Activated CD4-positive, alpha-beta T cell treated with anti-CD3 and anti-CD28 coated beads for 36 hours (primary cell): ENCODE measurements at places on chromosomes 7 and 10. TPM values are rescaled to one million over a fixed set of nuclear protein-coding genes. Genes with fewer than 3 reads are reported as not detected.

DNA sequence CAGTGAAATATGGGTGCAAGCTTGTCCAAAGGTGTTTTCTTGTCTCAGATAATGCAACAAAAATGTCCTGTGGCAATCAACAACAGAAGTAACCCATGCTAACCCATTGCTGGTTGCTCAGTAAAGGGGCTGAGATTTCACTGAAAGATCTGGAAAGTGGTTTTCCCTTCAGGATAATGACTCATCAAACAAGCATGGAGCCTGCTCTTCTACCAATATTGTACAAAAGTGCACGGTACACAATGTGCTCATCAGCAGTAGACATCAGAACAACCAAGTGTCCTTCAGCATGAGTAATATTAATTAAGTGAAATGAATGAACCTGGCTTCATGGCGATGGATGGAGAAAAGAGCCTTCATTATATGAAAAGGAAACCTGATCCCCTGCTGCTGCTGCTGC is 287.1 kb upstream of the NEBL start:
- no peak for DNase-seq

DNA sequence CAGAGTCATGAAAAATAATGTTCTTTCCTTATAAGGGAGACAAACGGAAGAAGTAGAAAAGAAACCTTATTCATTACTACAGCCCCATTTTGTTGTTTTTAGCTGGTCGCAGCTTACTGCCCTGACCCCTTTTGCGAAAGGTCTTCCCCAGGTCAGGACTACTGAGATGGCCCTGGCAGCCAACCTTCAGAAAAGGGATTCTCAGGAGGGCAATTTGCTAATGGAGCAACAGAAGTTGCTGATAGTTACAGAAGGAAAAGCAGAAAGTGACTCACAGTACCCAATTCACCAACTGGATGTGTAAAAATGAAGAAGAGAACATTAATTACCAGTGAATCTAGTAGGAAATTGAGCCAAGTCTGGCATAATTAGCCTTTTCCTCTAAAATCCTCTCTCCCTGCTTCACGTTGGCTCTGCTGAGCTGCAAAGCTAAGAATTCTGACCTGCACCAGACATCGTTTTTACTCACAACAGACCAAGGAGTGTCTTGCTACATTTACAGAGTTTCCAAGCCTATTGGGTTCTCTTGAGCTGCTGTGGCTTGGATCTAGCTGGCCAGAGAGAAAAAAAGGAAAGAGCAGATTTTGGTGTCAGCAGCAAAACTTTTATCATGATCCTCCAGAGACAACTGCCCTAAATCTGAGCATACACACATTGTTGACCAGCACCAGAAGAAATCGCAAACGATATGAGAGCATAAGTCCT is 499.9 kb upstream of the FZD8 start:
- no peak for DNase-seq

GRCh38 chr10:85900061-85900460 is 466.5 kb downstream of the GRID1 start:
- no peak for DNase-seq

DNA sequence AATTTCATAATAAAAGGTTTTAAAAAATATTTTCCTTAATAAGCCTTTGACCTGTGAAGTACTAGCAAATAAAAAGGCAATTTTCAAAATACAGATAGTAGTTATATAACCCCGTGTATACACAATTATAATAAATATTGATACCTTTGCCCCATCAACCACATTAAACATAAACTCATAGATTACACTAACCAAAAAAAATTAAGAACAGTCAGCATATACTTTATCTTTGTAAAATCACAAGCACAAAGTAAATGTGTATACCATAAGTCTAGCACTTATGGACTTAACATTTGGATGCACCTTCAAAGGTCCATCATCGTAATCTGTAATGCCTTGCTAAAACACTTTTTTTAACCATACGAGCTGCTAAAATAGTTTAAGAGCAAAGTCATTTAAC is 123.4 kb downstream of the SNX13 start:
- no peak for DNase-seq

- DNase-seq: no peak
Measured at GRCh38 chr7:50679218-50680007, 103.3 kb downstream of the GRB10 start.

- peak; percentile 66 for DNase-seq
Measured at GRCh38 chr10:32005050-32005449, 51.2 kb downstream of the KIF5B start.

- no peak for DNase-seq
Measured at GRCh38 chr7:135930565-135931461, 46.3 kb downstream of the MTPN start.

GRCh38 chr10:79206300-79207095 is 137.7 kb downstream of the ZMIZ1 start:
- DNase-seq: no peak

DNA sequence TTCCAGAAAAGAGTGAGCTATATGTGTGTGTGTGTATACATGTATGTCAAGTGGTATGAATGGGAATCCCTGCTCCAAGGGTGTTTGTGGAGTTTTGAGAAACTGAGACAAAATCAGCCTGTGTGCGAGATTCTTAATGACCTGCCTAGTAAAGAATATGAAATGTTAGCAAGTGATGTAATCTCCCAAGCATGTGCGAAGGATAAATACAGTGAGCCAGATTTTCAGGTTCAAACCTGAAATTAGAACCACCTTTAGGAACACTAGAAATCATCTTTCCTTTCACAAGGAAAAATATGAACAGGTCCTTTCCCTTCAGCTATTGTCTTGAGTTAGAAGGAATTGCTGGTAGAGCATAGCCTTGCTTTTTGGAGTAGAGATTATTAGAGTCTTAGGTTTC is 457.6 kb downstream of the LRMDA start:
- DNase-seq: no peak

DNA sequence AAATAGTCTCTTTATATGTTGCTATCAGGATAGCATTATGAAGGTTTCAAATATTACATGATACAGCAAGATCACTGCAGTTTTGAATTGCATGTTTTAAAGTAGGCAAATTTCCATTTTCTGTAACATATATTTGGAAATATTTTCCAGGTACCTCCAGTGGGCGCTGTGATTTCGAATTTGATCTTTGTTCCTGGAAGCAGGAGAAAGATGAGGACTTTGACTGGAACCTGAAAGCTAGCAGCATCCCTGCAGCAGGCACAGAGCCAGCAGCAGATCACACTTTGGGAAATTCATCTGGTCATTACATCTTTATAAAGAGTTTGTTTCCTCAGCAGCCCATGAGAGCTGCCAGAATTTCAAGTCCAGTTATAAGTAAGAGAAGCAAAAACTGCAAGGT is 299.0 kb downstream of the MALRD1 start:
- DNase-seq: no peak

Gene MINDY4
- 1.7 TPM for total RNA-seq

Gene APBB1IP
- total RNA-seq: 53.3 TPM

Gene HELLS
- total RNA-seq: 118 TPM

Gene GPR26
- not detected for total RNA-seq
